Naive B cell (primary cell): ENCODE measurements at places on chromosomes 5 and 9.

DNA sequence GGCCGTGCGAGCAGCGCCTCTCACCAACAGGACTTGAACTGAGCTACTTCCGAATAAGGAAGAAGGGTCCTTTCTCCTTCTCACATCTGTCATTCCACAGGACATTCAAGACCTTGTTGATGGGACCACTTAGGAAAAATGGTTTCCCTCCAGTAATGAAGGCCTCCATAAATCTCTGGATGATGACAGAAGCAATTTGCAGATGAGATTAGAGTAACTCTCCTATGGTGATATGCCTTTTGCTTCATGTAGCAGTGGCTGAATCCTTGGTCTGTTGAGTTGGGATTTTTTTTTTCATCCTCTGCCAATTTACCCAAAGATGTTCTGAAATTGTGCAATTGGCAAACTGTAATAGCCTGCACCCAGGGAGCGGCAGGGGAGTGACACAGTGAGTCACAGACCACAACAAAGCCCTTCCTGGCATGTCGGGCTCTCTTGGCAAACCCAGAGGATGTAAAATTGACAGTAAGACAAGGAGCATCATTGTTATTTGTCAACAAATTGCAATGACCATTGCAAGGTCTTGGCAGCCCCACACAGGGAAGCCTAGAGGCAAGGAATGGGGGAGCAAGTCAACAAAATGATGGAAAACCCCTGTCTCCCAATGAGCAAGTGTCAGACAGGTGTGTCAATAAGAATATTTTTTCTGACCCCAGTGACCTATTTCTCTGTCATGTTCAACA, 275.9 kb downstream of the ACTL7B start:
- H3K27ac ChIP-seq, result no peak overlapping the region
- no peak for DNase-seq
- H3K27me3 ChIP-seq, result no peaks in the 10 kb centered on the region
- no peaks in the 10 kb centered on the region for H3K36me3 ChIP-seq

- peaks cover 3% of the 10 kb centered on the region for H3K4me1 ChIP-seq
- peaks cover 10% of the 10 kb centered on the region for H3K27me3 ChIP-seq
- H3K4me3 ChIP-seq, result no peak overlapping the region
- no peak for DNase-seq
- no peaks in the 10 kb centered on the region for H3K36me3 ChIP-seq
These were observed 136.8 kb downstream of the TLE1 start for GRCh38 chr9:81552581-81552991.

DNA sequence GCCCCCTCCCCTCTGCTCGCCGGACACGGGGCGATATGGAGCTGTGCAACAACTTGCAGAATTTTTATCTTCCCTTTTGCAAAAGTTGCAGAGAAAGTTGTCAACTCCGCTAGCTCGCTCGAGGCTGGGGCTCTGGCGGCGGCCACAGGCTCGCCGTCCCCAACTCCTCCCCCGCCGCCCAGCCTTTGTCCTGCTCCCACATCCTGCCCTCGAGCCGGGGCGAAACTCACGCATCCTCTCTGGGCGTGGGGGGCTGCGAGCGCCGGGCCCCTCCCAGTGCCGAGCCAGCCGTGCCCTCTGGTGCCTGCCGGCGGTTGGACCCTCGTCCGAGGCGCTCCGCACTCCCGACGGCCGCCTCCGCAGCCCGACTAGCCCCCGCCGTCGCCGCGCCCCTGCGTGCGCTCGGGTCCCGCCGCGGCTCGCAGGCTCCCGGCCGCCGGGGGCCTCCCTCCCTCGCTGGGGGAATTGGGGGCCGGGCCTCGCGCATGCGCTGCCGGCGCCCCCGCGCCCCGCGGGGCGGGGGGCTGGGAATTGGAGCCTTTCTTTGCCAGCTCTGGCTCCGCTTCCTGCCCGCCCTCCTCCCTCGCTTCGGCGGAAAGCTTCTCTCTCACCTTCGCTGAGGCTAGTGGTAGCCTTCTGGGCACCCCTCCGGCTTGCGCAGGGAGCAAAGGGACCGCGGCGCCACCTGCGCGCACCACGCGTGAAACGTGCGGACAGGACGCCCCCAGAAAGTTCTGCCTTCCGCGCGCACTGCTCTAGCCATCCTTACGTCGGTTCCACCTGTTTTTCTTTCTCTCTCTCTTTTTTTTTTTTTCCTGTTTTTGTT, at the start of gene CCNJL:
Gene CCNJL, minus strand, starts transcription at position 431 of the 826 bp plus-strand sequence. CDS start 641 bp downstream, outside the sequence.
- H3K27me3 ChIP-seq, result peaks cover 55% of the 10 kb centered on the region
- H3K4me3 ChIP-seq, result peak within 1 kb of the TSS; percentile 86
- peaks cover 8% of the 10 kb centered on the region for H3K36me3 ChIP-seq
- H3K27ac ChIP-seq, result no peak within 1 kb of the TSS
- no peak for DNase-seq
- H3K4me1 ChIP-seq, result peaks cover 11% of the 10 kb centered on the region

- H3K4me3 ChIP-seq, result no peak overlapping the region
- no peaks in the 10 kb centered on the region for H3K27me3 ChIP-seq
- H3K4me1 ChIP-seq, result no peaks in the 10 kb centered on the region
- no peaks in the 10 kb centered on the region for H3K36me3 ChIP-seq
- no peak for DNase-seq
These were observed 588.8 kb upstream of the KLF4 start for GRCh38 chr9:108078375-108078774.

DNA sequence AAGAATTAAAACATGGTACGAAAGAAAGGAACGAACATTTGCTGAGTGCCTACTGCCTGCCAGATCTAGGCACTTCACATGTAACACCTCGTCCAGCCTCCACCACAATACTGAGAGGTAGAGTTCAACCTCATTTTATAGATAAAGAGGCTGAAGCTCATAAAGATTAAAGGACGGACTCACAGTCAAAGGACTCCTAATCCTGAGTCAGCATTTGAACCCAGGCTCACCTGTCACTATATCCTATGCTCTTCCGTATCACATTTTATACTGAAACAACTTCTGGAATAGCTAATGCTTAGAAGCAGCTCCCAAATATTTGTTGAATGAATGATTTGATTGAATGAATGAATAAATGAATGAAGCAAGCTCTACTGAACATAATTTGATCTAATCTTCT, 22.5 kb downstream of the PDCD1LG2 start:
- no peak overlapping the region for H3K4me3 ChIP-seq
- no peaks in the 10 kb centered on the region for H3K36me3 ChIP-seq
- H3K27ac ChIP-seq, result peak overlapping the region; percentile 37
- H3K4me1 ChIP-seq, result peaks cover 51% of the 10 kb centered on the region

DNA sequence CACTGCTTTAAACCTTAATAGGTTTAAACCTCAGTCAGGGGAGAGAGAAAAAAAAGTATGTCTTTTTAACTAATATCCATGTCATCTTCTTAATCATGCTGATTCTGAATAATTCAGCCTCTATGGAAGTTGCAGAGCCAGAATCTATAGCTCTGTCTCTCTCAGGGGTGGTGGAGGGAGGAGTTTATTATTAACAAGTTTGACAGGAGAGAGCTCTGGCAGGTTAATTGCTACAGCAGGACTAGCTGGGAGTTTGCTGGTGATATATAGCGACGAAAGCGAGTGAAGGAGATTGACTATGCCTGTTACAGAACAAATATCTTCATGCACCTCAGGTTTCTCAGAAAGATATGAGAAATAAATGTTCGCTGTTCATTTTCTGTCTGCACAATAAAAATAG, 586.4 kb downstream of the TLE4 start:
- no peak overlapping the region for H3K27ac ChIP-seq
- no peaks in the 10 kb centered on the region for H3K27me3 ChIP-seq
- no peak for DNase-seq

DNA sequence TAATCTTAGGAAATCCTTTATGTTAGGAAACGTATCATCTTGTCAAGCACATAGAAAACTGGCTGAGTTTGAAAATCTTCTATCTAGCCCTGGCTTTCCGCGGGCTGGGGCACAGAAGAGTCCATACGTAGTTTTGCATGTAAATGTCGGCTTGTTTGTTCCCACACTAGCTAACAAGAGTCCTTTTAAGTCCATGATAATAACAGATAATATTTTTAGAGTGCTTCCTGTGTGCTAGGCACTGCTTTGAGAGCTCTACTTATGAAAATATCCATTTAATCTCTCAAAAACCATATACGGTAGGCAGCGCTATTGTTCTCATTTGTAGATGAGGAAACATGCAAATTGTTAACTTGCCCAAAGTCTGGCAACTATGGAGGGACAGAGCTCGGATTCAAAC, 40.5 kb downstream of the FYB1 start:
- DNase-seq, result no peak
- H3K27ac ChIP-seq, result no peak overlapping the region
- H3K27me3 ChIP-seq, result no peaks in the 10 kb centered on the region
- H3K36me3 ChIP-seq, result no peaks in the 10 kb centered on the region
- H3K4me1 ChIP-seq, result peaks cover 54% of the 10 kb centered on the region

DNA sequence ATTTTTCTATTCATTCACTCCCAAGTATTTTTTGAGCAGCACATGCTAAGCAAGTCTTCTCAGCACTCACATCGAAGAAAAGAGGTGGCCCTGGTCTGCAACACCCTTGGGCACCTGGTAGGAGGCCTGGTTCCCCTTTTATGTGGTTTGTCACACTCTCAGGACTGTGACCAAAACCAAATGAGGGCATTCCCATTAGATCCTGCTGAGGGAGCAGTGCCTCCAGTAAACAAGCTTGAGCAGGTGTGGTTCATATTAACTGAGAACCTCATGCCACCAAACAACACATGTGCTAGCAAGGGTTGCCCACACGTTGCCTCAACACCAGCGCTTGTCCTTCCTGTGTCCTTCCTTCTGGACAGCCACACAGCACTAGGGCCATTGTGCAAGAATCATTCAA, 26.9 kb upstream of the SYK start:
- DNase-seq, result peak; percentile 78
- no peaks in the 10 kb centered on the region for H3K36me3 ChIP-seq
- no peaks in the 10 kb centered on the region for H3K27me3 ChIP-seq
- peaks cover 53% of the 10 kb centered on the region for H3K4me1 ChIP-seq
- H3K4me3 ChIP-seq, result peak overlapping the region; percentile 59

DNA sequence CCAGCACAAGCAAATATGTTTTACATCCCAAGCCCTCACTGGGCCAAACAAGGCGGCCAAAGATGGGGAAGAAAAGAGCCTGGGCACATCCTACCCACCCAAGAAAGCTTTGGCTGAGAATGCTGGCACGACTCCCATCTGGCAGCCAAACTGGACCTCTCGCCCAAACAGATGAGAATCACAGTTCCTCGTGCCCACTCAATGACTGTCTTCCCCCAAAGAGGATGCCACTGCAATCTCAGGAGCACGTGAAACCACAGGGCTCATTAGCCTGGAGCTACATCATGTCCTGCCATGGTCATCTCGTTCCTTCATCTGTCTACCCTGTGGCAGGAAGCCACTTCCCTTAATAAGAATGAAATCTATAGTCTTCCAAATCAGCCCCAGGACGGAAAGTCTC, 536.8 kb downstream of the BNC2 start:
- H3K36me3 ChIP-seq, result no peaks in the 10 kb centered on the region
- no peaks in the 10 kb centered on the region for H3K4me1 ChIP-seq
- no peaks in the 10 kb centered on the region for H3K27me3 ChIP-seq
- DNase-seq, result no peak
- H3K27ac ChIP-seq, result no peak overlapping the region

DNA sequence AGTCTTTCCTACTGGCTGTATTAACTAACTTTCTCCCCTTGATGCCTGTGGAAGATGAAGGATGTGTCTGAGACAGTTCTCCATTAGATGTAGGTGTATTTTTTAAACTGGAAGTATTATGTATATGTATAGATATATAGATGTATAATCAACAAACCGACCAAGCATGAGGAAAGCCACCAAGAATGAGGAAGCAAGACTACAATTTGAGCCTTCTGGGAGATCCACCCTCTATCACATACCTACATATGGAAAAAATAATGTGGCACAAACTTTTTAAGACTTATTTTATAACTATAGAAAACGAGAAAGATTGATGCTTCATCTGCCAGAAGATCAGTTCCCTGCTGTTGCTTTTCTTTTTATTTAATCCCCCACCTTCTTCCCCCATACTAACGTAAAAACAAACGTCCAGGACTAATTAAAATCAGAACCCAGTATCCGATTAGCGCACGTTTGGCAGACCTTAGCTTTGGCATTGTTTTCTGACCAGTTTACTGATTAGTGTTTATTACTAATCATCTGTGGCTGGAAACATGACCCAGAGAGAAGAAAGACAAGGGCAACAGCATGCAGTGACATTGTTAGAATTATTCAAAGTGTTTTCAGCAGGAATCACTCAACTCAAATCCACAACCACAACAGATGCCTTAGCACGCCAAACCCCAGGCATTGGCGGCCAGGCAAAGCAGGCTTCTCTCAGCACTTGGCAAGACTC, 490.2 kb downstream of the EBF1 start:
- H3K27me3 ChIP-seq, result no peaks in the 10 kb centered on the region
- peaks cover 6% of the 10 kb centered on the region for H3K4me1 ChIP-seq
- H3K36me3 ChIP-seq, result no peaks in the 10 kb centered on the region
- H3K27ac ChIP-seq, result no peak overlapping the region
- DNase-seq, result no peak

DNA sequence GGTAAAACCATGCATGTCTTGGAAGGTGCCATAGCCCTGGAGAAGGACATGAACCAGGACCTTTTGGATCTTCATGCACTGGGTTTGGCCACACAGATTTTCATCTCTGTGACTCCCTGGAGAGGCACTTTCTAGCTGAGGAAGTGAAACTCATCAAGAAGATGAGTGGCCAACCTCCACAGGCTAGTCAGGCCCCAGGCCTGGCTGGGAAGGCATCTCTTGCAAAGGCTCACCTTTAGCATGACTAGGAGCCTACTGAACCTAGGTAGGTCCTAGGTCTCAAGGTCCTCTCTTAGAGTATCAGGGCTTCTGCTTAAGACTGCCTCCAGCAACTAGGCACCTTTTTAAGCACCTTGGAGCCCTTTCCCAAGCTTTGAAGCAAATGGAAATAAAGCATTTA, 1448.7 kb upstream of the ACO1 start:
- H3K4me3 ChIP-seq, result no peak overlapping the region
- no peaks in the 10 kb centered on the region for H3K27me3 ChIP-seq
- H3K27ac ChIP-seq, result no peak overlapping the region
- H3K36me3 ChIP-seq, result no peaks in the 10 kb centered on the region
- DNase-seq, result no peak
- H3K4me1 ChIP-seq, result no peaks in the 10 kb centered on the region

DNA sequence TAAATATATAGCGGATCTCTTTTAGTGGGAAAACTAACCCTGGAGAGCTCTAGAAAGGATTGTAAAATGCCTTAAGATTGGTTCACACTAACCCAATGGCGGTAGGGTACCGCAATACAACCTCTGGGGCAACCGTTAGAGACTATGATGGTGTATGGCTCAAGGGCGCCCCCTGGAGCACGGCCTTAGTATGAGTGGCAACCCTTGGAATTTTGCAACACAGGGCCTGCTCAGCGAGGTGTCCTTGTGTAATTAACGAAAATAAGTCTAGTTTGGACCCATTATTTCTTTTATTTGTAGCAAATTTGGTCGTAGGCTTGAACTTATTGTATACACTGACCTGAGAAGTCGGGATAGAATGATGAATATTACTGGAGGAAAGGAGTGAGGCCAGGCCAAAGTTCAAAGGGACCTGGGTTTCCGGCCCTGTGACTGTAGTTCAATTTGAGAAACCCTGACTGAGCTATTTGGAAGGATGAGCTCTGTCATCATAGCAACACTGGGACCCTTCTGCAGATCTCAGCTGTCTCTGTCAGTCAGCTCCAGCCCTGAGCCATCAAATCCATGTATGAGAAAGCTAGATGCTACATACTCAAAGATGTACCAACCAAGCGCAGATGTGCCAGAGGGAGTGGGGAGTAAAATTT, 54.8 kb downstream of the CAMK4 start:
- H3K36me3 ChIP-seq, result no peaks in the 10 kb centered on the region
- peak overlapping the region; percentile 58 for H3K27ac ChIP-seq
- H3K4me1 ChIP-seq, result no peaks in the 10 kb centered on the region
- H3K27me3 ChIP-seq, result no peaks in the 10 kb centered on the region
- no peak overlapping the region for H3K4me3 ChIP-seq
